CD4-positive, alpha-beta T cell treated with Interleukin-1 beta for 1 hour (primary cell): ENCODE measurements at places on chromosomes 11 and 22.

- DNase-seq, result no peak
These were observed 16.0 kb downstream of the PARVG start for GRCh38 chr22:44196731-44197131.

DNA sequence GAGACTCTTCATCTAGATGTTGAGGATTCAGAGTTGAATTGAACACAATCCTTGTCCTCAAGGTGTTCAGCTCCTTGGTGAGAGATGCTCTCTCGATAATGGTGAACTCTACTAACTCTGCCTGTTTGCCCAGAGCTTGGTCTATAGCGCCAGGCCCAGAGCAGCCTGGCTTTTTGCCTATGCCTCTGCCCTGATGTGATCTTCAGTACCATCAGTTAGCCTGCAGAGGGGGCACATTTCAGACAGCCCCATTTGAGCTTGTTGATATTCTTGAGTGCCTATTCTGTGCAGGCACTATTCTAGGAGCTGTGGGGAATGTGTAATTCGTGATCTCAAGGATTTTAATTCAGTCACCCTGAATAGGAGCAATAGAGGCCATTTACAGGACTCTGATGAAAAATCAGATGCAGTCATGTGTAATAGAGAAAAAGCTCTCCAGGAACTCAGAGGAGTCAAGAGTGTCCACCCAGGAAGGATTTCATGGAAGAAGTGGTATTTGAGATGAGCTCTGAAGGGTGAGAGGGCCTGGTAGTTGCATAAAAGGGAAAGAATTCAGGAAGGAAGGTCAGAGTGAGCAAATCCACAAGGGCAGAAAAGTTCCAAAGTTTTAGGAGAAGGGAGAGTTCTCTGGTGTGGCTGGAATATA is 19.3 kb downstream of the GTPBP1 start:
- DNase-seq, result peak; percentile 56

DNA sequence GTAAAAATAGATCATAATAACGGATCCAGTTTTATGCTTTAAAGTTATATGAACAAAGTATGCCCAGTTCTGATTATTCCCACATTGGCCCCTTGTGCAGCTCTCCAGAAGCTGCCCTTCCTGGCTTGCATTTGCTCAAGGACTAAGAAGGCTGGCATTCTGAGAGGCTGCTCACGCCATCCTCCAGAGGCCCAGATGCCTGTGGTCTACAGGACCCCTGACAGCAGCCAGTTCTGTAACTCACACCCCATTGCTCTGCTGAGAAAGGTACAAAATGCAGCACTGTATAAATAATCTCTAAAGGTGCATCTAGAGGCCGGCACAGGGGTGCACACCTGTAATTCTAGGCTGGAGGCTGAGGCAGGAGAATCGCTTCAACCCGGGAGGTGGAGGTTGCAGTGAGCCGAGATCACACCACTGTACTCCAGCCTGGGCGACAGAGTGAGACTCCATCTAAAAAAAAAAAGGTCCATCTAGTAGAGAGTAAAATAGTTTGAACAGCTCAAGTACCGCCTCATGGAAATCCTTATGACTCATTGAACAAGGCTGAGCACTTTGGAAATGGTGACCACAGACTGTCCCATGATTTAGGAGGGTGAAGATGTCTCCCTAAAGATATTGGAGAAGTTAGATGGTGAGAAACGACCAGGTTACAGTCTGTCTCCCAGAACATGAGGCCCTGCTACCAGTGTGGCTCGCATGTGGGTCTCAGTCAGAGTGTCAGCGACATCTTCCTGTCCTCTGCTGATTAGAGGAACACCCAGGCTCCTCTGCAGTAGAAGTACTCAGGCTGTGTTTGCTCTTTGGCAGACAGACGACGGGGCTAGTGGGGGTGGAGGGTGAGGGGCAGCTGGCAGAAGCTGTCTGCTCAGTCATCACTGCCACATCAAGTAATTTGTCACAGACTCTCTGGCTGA is 56.3 kb downstream of the KREMEN1 start:
- DNase-seq, result no peak

GRCh38 chr22:32695451-32695891 is 106.0 kb upstream of the TIMP3 start:
- no peak for DNase-seq

DNA sequence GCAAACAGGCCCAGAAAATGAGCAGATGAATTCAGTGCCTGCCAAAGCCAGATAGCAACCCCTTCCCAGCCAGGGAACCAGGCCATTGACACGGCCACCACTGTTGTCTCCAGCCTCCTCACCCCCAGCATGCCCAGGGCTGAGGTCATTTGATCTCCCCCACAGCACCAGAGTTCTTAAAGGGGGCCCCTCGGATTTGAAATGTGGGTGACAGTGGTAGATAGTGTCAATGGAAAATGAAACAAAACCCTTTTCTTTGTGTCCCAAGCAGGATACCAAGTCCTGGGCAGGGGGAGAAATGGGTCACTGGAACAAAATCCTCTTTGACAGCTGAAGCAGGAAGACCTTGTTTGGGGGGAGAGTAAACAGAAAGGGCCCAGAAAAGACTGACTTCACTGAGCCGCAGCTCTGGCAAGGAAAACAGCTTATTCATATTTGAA is 14.3 kb upstream of the ACCSL start:
- DNase-seq, result no peak

DNA sequence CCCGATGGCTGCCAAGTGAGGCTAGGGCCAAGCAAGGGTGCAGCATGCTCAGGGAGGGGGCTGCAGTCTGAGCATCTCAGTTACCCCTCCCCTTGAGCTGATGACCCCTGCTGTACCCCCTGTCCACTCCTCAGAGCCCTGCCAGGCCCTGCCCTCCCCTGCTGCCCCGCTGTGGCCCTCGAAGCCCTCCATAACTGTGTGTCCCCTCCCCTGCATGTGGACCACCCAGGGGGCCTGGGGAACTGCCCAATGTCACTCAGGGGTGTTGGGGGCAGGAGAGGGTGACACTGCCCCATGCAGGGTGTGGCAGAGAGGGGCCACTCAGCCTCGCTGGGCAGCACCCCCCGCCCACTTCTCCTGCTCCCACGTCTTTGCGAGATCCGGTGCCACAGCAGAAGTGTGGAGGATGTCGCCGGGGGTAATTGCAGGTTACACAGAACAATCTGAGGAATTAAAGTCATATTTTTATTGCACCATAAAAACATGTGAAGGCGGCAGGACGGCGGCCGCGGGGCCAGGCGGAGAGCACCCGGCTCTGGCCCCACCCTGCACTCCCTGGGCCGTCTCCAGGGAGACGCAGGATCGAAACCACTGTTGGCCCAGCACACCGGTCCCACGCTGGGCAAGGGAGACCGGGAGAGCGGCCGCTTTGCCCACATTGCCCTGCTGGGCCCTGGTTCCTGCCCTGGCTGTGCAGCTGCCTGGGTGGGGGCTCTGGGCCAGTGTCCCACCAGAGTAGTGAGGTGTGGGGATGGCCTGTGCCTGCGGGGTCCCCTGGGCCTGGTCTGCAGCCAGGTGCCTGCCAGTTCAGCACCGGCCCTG is 18.7 kb upstream of the GNB1L start:
- no peak for DNase-seq

DNA sequence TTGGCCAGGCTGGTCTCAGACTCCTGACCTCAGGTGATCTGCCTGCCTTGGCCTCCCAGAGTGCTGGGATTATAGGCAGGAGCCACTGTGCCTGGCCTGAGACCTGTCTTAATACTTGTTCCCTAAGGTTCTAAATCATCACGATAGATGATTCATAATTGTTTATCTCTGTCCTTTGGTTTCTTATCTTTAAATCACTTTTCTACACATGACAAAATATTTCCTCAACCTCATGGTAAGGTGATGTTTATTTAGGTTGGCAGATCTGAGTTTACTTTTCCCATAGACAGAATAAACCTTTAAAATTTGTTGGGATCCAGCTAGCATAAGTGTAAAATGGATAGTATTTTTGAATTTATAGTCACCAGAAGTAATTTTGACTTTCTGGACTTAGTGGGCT is 3.5 kb downstream of the PSMD13 start:
- no peak for DNase-seq

GRCh38 chr11:47394322-47395222 is 13.8 kb upstream of the SLC39A13 start:
- DNase-seq, result peak; percentile 84

GRCh38 chr22:44632541-44633396 is 69.2 kb upstream of the PRR5 start:
- peak; percentile 27 for DNase-seq

DNA sequence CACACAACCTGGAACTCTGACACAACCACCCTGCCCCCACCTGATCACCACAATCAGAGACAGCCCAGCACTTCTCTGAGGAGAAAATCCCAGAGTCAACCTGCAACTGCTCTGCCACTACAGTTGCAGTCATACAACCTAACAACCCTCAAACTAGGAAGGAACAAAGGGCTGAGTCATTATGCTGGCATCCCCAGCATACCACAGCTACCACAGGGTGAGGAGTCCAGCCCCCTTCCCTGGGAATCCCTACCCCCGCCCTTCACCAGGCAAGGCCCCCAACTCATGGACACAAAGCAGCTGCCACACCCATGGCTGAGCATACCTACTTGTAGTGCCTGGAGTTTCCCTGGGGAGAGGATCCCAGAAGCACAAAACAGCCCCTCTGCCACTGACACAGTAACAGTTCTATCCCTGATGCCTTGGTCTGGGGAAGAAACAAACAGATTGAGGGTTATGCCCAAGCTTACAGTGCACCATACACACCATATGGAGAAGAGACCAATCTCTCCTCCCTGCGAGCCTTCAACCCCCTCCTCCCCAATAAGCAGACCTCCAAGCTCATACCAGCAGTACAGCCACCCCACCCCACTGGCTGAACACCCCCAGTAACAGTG is 68.5 kb upstream of the C11orf58 start:
- no peak for DNase-seq

GRCh38 chr11:78168539-78169477 is 19.6 kb downstream of the KCTD21 start:
- DNase-seq, result no peak

- no peak for DNase-seq
These were observed 26.3 kb downstream of the OPCML start for GRCh38 chr11:133506023-133506422.

- no peak for DNase-seq
These were observed 39.7 kb downstream of the TIMP3 start for GRCh38 chr22:32841175-32841574.

DNA sequence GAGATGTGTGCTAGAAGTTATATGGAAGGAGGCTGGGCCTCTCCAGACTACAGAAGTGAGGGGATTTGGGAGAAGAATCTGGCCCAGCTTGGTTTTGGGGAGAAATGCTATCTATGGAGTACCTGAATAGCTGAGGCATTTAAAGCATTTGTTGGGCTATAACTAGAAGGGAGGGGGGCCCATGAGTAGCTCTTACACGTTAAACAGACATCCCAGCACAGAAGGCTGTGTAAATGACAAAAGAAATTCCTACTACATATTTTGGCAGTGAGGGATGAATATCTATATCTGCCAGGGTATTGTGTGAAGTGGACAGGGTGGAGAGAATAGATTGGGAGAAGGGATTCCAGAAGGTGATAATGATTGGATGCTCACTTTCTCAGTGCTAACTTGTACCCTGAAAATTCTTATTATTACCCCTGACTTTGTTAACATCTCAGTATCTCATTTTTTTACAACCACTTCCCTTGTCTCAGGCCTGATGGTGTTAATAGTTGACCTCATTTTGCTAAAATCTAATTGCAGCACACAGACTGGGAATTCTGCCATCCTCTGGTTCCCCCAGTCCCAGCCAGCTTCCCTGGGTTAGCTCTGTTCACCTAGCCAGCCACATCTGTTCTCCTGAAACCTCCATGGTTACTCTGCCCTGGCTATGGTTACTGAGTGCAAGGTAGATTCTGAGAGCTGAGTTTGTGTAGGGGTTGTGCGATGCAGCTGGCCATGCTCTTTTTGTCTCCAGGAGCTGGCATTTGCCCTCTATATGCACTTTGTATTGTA is 28.8 kb upstream of the RRM1 start:
- DNase-seq, result no peak

- no peak for DNase-seq
These were observed 36.6 kb downstream of the MB start for GRCh38 chr22:35580351-35581022.

DNA sequence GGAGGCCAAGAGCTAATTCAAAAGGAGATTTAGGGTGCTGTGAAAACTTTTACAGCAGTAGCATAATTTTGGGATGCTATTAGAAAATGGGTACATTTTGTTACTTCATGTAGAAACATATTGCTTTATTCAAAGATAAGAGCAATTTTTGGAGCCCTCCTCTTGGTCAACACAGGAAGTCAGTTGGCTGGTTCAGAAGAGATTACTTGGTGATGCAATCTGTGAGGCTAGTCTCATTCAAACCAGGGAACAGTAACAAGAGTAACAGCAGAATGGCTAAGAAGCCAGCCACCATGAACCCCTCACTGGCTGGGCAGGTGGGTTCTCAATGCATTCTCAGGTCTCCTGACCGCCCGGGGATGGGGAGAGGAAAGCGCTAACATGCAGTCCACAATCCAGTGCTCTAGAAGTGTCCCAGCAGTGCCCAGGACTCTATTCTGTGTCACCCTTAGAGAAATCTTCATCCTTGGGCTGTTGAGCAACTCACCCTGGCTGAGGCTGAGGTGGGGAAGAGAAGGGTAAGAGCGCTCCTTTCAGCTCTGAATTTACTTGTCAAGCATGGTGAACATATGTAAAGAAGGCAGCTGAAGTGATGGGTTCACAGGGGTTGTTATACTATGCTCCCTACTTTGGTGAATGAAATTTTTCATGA is 262.2 kb upstream of the UBASH3B start:
- no peak for DNase-seq

DNA sequence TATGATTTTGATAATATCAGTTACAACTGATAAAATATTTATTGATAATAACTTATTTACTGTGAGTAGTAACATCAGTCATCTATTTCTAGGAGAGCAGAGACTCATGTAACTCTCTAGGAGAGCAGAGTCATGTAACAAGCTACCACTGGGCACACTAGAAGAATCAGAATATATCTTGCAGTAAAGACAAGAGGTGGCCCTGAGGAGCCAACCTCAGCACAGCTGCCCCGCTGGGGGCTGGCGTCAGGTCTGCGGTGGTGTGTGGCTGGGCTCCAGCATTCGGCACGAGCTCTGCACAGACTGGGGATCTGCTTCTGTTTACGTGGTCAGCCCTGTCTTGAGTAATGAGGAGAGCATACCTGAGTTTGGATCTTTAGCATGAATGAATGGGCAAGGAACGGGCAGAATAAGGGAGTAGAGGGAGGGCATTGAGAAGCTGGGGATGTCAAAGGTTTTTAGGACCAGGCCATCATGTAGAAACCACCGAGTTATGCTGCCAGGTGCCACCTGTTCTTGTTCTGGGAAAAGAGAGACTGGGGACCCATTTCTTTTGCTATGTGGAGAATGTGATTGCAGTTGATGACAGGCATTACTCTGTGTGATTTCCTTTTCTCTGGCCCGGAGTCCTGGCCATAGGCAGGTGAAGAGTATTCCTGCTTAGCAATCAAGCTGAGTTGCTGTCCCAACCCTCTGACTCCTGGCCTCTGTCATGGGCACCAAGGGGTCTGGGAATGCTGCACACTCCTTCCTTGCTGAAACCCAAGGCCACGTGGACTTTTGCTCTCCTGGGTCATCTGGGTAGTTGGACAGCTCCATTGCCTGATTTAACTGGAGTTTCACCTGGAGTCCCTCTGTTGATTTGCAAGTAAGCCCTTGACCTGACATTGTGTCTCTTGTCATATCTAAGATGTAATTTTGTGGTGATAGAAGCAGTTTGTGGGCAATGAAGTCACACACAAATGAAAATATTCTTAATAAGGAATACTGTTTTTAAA is 50.9 kb upstream of the HEPHL1 start:
- no peak for DNase-seq
